Stimulated activated CD4-positive, alpha-beta T cell treated with anti-CD3 and anti-CD28 coated beads, Interleukin-15, amount 100 ng/mL, for 1 hour (primary cell): ENCODE measurements at places on chromosomes 6 and 20.

GRCh38 chr6:20404641-20405032 lies 3.0 kb downstream of the E2F3 start:
- peak; percentile 31 for DNase-seq

- DNase-seq = no peak
These were observed 185.2 kb upstream of the EXOC2 start for GRCh38 chr6:878179-878578.

DNA sequence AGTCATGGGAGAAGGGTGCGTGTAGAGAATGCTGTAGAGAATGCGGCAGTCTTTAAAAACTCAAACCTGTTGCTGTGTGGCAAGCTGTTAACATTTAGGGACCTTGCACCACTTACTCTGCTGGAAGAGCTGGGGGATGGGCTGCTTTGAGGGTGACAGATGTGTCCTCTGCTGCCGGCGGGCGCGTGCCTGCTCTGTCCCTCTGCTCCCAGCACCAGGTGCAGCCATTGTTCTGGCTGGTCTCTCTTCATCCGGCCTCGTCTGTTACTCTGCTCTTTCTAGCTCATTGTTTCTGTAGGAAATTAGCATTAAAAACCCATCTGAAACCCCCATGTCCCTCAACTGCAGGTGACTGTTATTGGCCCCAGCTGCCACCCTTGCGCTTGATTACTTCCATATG lies 78.5 kb downstream of the CBFA2T2 start:
- no peak for DNase-seq

DNA sequence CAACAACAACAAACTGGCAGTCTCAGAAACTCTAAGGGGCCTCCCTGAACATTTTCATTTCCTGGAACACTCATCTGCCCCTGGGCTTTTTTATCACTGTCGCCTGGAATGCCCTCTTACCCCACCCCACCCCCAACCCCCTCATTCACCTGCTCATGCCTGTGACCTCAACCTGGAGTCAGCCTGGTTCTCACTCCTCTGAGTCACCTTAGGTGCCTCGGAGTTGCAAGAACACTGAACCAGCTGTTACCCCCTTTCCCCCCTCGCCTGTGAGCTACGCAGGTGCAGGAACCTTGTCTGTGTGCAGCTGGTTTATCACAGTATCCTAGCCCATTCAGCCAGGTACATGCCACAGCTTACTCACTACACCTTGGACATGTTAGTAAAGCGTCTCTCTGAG lies 12.8 kb upstream of the SNAI1 start:
- DNase-seq = no peak

DNA sequence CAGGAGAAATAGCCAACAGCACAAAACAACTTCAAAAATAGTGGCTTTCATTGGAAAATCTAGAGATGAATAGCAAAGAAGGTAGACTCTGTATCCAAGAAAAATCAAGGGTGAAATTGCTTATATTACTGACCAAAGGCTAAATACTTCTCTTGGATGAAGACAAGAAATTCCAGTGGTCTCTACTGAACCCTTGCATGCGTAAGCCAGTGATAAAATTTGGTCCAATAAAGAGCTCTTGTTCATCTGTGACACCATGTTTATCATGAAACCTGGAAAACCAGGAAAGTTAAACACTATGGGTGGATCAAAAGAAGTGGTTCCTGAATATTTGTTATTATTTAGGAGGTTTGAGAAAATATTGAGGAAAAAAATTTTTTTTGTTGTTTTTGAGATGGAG lies 25.6 kb upstream of the SASH1 start:
- DNase-seq = no peak

- DNase-seq = no peak
These were observed 296.3 kb downstream of the LRFN2 start for GRCh38 chr6:40290816-40291215.

DNA sequence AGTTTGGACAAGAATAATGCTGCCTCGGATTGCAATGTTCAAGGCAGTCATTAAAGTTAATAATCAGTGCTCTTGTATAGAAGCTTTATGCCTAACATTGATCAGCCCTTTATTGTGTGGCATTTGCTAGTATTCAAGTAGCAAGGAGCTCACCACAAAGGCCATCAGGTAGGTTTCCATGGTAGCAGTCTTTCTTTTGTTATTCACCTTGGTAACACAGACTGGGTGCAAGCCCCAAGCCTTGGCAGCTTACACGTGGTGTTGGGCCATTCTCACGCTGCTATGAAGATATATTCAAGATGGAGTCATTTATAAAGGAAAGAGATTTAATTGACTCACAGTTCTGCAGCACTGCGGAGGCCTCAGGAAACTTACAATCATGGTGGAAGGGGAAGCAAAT lies 149.3 kb downstream of the ADAT2 start:
- DNase-seq = no peak

- DNase-seq = peak; percentile 70
These were observed 29.9 kb upstream of the ZNF184 start for GRCh38 chr6:27502508-27503435.
